Stimulated activated CD4-positive, alpha-beta T cell treated with anti-CD3 and anti-CD28 coated beads, Interleukin-12 subunit alpha, Interleukin-12 subunit beta, amount 100 ng/mL, for 4 hours (primary cell): ENCODE measurements at places on chromosomes 6 and 20.
A peak's percentile ranks its signal among the peaks of the same experiment; 100 is the strongest.

GRCh38 chr6:16238963-16239797 is 793 bp downstream of the GMPR start:
- peak; percentile 7 for DNase-seq

- DNase-seq = no peak
Measured at GRCh38 chr20:45779011-45779915, 12.4 kb downstream of the WFDC3 start.

- no peak for DNase-seq
Measured at GRCh38 chr6:44868910-44869309, 459.2 kb upstream of the RUNX2 start.

- no peak for DNase-seq
Measured at GRCh38 chr6:105495515-105495914, 92.6 kb upstream of the PREP start.

GRCh38 chr6:105642708-105643107 is 239.8 kb upstream of the PREP start:
- DNase-seq = no peak

DNA sequence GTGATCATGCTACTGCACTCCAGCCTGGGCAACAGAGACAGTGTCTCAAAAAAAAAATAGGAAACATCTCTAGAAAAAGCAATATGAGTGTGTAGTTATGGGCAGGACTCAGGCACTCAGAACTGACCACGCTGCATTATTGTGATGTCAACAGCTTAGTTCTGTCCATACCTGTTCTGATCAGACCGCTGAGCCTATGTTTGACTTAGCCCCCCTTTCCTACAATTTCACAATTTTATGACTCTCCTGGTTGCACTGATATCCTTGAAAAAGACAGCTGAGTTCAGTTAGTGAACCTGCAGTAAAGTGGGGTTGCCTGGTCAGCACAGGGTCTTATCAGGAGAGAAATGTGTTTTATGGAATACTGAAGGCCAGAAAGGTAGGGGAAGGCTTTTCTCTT is 37.8 kb upstream of the PRDM1 start:
- DNase-seq = no peak

GRCh38 chr20:50582591-50583234 is 72.5 kb downstream of the PTPN1 start:
- no peak for DNase-seq

DNA sequence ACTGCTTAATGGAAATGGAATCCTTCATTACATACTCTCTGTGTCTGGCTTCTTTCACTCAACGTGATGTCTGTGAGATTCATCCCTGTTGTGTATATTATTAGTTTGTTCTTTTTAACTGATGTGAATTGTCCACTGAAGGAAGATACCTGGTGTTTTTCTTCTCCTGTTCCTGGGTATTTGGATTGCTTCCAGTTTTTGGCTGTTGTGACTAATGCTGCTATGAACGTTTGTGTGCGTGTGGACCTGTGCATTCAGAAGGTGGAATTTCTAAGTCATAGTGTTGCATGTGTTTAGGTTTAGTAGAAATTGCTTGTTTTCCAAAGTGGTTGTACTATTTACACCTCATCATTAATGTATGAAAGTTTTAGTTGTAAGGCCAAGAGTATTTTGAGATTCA is 3.8 kb downstream of the TULP4 start:
- DNase-seq = no peak

- DNase-seq = no peak
Measured at GRCh38 chr20:63789836-63790571, 41.1 kb downstream of the ZBTB46 start.

DNA sequence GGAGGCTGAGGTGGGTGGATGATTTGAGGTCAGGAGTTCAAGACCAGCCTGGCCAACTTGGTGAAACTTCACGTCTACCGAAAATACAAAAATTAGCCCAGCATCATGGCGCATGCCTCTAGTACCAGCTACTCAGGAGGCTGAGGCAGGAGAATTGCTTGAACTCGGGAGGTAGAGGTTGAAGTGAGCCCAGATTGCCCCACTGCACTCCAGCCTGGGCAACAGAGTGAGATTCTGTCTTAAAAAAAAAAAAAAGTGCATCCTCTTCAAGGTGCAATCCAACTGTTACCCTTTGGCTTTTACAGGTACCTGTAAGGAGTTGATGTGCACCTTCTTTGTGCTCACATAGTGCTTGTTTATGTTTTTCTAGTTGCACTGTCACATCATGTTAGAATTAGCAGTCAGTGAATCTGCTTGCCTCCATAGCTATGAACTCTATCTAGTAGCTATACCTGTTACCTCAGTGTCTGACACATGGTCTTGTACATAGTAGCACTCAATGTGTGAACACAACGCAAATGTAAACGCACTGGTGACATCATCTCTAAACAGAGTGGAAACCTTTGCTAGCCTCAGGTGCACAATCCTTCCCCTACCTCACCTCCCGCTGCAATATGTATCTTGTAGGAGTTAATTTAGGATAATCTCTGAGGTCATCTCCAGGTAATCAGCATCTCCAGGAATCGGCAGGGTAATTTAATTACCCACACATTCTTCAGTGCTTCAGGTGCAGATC is 9.7 kb downstream of the MSH5 start:
- DNase-seq = no peak

DNA sequence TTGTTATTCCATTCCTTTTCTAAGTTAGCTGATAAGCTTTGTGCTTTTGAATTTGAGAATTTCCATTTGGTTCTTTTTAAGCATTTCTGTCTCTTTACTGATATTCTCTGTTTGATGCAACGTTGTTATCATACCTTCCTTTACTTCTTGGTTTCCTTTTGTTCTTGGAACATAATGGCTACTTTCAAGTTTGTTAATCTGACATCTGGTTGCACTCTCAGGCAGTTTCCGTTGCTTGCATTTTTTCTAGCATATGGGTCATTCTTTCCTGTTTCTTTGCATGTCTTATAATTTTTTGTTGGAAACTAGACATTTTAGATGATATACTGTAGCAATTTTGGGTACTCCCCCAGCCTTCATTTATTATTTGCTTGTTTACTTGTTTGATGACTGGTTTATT is 12.5 kb downstream of the CDC5L start:
- DNase-seq = no peak

GRCh38 chr20:1397710-1398109 is 4.9 kb upstream of the FKBP1A start:
- no peak for DNase-seq

GRCh38 chr6:130033949-130034348 is 15.6 kb downstream of the L3MBTL3 start:
- no peak for DNase-seq

- DNase-seq = peak; percentile 73
Measured at GRCh38 chr20:3071610-3072529, at the start of gene OXT. TSS of gene OXT (plus strand) at chr20:3071620. CDS start at chr20:3071656, 36 bp downstream.

- no peak for DNase-seq
Measured at GRCh38 chr6:127317388-127318128, 25.9 kb downstream of the ECHDC1 start.

- no peak for DNase-seq
Measured at GRCh38 chr6:102501615-102502014, 1108.1 kb downstream of the GRIK2 start.

DNA sequence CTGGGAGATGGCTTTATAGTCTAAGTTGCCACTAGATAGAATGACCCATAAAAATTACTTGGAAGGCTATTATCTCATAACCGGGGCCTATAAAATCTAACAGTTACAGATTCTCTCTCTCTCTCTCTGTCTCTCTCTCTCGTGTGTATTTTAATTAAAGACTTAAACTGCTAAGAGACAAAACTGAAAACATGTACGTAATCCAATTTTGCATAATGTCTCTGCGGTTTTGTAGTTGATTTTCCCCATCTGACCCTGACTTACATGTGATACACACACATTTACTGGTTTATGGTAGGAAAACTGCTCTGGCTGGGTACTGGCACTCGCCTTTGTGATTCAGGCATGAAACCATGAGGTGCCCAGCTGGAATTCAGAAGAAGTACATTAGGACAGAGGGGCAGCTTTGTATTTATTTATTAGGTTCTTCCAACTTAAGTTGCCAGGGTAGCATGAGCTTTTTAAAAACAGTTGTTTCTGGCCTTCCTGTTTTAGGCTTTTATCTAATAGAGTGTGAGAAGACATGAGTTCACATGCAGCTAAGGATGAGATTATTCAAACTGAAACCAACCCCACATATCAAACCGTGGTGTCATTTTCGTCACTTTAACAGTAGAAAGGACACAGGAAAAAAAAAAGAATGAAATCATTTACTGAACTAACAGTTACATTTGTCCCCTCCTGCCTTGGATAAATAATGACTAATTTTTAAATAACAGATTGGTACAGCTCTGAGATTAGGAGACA is 182.5 kb downstream of the GMPR start:
- peak; percentile 30 for DNase-seq

DNA sequence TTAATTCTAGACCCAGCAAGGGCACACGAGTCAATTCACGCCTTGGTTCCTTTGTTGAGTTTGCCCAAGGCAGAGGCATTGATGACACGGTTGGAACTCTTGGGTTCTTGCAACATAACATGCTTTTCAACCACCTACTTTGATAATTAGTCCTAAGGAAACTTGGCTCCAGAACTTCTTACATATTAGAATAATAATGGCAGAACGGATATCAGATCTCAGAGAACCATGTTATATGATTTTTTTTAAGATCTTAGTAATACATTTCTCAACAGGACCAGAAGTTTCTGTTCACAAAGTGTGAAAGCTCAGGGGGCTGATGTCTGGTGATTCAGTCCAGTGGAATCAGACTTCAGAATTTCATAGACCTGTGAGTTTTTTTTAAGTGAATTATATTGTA is 19.2 kb downstream of the SPTLC3 start:
- DNase-seq = no peak

DNA sequence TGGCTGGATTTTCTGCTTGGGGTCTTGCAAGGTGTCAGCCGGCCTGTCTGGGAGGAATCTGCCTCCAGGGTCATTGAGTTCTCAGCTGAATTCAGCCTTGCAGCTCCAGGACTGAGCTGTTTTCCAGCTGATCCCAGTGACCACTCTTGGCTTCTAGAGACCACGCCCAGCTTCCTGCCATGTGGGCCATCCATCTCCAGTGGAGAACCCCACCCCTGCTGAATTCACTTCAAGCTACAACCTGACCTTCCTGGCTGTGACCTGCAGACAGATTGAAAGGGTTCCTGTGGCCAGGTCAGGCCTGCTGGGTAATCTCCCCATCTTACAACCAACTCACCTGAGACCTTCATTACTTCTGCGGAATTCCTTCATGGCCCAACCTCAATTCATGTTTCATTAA is 26.5 kb upstream of the SYNDIG1 start:
- no peak for DNase-seq

- no peak for DNase-seq
Measured at GRCh38 chr6:45430590-45431202, 53.0 kb upstream of the SUPT3H start.

DNA sequence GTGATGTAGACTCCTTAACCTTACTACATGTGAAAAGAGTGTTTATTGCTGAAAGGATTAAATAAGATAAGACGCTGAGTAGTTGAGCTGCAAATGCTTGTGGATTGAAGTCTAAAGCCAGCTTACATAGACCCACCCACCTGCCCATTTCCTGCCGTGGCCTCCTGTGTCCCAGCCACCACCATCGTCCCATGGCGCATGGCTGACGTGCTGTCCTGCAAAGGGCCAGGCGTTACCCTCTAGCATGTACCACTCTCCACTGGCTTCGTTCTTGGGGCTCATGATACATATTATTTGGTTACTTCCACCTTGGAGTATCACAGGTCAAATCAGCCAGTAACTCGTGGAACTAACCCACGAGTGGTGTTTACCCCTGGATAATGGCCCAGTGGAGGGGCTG is 181.8 kb downstream of the CDH4 start:
- DNase-seq = no peak

- DNase-seq = no peak
Measured at GRCh38 chr6:66558189-66558588, 851.2 kb upstream of the EYS start.

DNA sequence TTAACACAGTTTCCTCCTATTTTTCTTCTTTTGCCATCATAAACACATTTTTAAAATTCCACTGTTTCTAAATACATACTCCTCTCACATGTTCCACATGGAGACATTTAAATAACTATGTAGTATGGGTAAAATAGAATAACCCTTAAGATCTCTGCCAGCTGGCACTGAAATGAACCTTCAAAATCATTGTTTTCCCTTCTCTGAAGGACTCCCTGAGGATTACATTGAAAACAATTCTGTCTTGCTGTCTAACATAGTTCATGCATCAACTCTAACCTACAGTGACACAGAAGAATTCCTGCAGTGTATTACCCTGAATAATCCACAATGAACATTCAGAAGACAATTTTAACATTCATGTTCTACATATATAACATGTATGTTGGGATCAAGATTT is 1361.8 kb upstream of the CITED2 start:
- DNase-seq = no peak

DNA sequence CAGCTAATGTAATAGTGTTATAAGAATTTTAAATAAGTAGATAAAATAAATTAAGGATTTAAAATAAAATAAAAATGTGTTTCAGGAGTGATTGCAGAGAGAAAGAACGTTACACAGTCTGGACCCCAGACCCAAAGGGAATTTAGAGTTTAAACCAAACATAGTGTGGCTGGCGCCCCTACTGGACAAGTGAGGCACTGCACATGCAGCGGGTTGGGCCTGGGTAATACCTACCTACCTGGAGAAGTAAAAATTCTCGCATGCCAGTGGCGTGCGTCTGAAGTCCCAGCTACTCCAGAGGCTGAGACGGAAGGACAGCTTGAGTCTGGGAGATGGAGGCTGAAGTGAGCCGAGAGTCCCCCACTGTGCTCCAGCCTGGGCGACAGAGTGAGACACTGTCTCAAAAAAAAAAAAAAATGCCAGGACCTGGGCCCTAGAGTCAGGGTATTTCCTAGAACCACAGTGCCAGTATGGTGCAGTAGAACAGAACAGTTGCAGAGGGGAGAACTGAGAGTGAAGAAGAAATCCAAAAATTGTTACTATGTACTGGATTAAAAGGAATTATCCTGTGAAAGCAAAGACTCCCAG is 71.4 kb upstream of the TCF21 start:
- peak; percentile 39 for DNase-seq

GRCh38 chr20:8133851-8134451 is 1.9 kb downstream of the PLCB1 start:
- no peak for DNase-seq

DNA sequence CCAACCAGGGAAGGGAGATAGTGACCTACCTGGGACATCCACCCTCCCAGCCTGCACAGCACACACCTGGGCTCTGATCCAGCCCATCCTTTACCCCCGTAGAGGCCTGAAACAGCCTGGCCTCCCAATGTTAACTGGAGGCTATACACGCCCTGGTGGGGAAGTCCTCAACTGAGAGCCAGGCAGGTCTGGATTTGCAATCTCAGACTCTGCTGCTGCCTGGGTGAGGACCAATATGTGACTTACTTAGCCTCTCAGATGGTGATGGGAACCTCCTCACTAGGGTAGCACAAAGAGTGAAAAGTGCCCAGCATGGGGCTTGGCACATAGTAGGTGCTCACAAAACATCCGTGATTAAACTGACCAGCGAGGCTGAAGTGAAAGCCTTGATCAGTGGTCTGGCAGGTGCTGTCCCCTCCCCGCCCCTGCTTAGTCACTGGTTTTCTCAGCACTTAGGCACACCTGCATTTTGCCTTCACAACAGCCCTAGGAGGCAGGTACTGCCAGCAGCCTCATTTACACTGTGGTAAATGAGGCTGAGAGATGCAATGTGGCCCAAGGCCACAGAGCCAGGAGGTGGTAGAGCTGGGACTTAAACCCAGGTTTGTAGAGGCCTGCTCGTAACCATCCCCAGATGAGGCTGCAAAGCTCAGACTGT is 12.4 kb downstream of the PEDS1 start:
- no peak for DNase-seq
